ENCODE measurements at places on chromosomes 3 and 15. TPM values are rescaled to one million over a fixed set of nuclear protein-coding genes. Genes with fewer than 3 reads are reported as not detected.

CD96 gene
- total RNA-seq: not detected

DNA sequence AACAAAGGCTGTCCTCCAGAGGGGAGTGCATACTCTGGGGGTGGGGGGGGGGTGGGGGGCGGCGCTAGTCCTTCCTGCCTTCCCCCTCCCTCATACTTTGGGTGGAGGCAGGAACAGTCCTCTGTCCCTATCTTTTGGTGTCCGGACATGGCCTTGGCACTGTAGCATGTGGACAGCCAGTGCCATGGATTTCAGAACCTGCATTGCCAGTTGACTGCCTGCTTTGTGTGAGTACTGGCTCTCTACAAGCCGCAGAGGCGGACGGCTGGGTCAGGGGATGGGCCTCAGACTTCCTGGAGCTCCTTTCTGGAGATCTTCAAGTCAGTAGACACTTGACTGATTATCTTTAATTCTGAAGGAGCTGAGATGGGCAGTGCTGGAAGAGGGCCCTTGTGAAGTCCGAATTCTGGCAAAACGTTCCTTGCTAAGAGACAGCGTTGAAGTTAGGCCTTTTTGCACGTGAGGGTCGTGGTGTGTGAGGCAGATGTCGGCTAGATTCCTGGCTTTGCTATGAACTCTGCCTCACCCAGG is 2.5 kb downstream of the CLDN11 start:
- no peaks in the 10 kb centered on the region for H3K4me1 ChIP-seq
- no peak overlapping the region for H3K27ac ChIP-seq
- H3K36me3 ChIP-seq: no peaks in the 10 kb centered on the region
- H3K4me3 ChIP-seq: no peak overlapping the region
- DNase-seq: no peak

- no peaks in the 10 kb centered on the region for H3K4me1 ChIP-seq
- no peaks in the 10 kb centered on the region for H3K27me3 ChIP-seq
- no peak overlapping the region for H3K27ac ChIP-seq
- no peak for DNase-seq
- H3K36me3 ChIP-seq: no peaks in the 10 kb centered on the region
Measured at GRCh38 chr3:42472555-42472954, 29.9 kb upstream of the VIPR1 start.

DNA sequence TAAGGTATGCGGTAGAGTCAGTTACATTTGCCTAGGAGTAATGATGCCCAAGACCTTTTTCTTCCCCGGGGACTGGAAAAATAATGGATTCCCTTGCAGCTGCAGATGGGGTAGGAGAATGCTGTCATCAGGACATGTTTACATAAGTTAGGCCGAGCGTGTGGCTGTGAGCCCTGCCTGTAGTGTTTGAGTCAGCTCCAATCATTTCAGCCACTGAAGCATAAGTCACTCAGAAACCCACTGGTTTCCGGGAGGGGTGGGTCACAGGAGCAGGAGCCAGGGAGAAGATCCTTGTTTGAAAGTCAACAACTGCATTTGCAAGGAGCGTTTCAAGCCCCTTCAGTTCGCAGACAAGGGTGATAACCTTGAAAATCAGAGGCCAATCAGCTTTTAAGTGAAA is 562.3 kb downstream of the MCTP2 start:
- no peaks in the 10 kb centered on the region for H3K27me3 ChIP-seq
- H3K4me1 ChIP-seq: no peaks in the 10 kb centered on the region
- H3K4me3 ChIP-seq: no peak overlapping the region
- no peaks in the 10 kb centered on the region for H3K36me3 ChIP-seq
- H3K27ac ChIP-seq: no peak overlapping the region

- peak; percentile 92 for DNase-seq
- H3K36me3 ChIP-seq: no peaks in the 10 kb centered on the region
- no peaks in the 10 kb centered on the region for H3K27me3 ChIP-seq
- H3K4me3 ChIP-seq: no peak overlapping the region
- peak overlapping the region; percentile 85 for H3K27ac ChIP-seq
Measured at GRCh38 chr3:195102609-195103467, 168.1 kb downstream of the XXYLT1 start.

DNA sequence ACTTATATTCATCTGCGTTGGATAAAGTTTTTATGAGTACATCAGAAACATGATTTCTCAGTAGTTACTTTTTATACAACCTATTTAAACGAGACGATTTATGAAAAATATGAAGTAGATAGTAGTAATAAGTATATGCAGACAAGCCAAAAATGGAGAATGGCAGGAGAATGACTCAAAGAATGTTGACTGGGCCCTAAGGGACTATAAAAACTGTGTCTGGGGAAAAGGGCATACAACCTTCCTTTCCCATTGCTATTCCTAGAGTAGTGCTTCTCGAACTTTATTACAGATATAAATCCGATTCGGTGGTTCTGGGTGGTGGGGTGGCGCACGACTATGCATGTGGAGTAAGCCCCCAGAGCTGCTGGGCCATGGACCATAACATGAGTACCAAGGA is 558.5 kb downstream of the FOXP1 start:
- H3K27ac ChIP-seq: no peak overlapping the region
- H3K36me3 ChIP-seq: no peaks in the 10 kb centered on the region
- no peak overlapping the region for H3K4me3 ChIP-seq
- peaks cover 11% of the 10 kb centered on the region for H3K4me1 ChIP-seq

- no peaks in the 10 kb centered on the region for H3K4me1 ChIP-seq
- no peak overlapping the region for H3K4me3 ChIP-seq
- no peaks in the 10 kb centered on the region for H3K27me3 ChIP-seq
- no peak overlapping the region for H3K27ac ChIP-seq
- no peaks in the 10 kb centered on the region for H3K36me3 ChIP-seq
Measured at GRCh38 chr3:53320697-53321096, 26.6 kb downstream of the DCP1A start.

GRCh38 chr3:170905862-170906261 is 2.6 kb downstream of the EIF5A2 start:
- DNase-seq: no peak
- no peak overlapping the region for H3K4me3 ChIP-seq
- peaks cover 10% of the 10 kb centered on the region for H3K4me1 ChIP-seq
- H3K27ac ChIP-seq: no peak overlapping the region
- no peaks in the 10 kb centered on the region for H3K27me3 ChIP-seq

GRCh38 chr3:195388380-195388779 is 54.4 kb downstream of the ACAP2 start:
- no peaks in the 10 kb centered on the region for H3K27me3 ChIP-seq
- H3K27ac ChIP-seq: no peak overlapping the region
- H3K4me1 ChIP-seq: no peaks in the 10 kb centered on the region
- DNase-seq: no peak
- H3K36me3 ChIP-seq: no peaks in the 10 kb centered on the region
